ENCODE measurements at places on chromosomes 13 and 19.

DNA sequence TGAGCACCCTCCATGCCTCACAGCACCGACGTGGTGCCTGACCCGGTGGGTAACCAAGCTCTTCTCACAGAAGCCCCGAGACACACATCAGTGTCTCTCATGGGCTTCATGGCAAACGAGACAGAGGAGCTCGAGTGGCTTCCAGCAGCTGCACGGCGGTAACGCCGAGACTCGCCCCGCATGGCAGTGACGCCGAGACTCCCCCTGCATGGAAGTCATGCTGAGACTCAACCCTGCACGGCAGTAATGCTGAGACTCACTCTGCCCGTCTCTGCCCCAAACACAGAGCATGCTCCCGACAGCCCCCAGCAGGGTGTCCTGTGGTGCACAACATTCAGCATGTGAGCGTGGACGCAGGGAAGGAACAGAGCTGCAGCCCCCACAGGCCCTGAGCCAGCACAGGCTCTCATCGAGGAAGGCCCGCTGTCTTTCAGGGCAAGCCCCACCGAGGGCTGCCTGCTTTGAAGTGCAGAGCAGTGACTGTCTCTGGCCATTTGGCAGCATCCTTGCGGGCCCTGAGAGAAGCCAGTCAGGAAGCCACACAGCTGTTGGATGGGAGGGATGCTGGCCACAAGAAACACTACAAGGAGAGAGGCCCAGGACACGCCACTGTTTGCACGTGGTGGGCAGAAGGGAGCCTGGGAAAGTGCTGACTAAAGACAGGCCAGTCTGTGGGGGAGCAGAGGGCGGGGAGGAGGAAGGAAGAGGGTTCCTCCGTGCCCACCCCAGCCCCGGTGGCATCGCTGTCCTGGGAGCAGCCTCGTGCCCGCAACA is 9.5 kb downstream of the GAS6 start:
- DNase-seq: no peak

GRCh38 chr19:51263808-51264207 is 12.9 kb downstream of the SIGLECL1 start:
- no peak for DNase-seq

- DNase-seq: no peak
Measured at GRCh38 chr13:77040076-77040475, 13.1 kb upstream of the FBXL3 start.

DNA sequence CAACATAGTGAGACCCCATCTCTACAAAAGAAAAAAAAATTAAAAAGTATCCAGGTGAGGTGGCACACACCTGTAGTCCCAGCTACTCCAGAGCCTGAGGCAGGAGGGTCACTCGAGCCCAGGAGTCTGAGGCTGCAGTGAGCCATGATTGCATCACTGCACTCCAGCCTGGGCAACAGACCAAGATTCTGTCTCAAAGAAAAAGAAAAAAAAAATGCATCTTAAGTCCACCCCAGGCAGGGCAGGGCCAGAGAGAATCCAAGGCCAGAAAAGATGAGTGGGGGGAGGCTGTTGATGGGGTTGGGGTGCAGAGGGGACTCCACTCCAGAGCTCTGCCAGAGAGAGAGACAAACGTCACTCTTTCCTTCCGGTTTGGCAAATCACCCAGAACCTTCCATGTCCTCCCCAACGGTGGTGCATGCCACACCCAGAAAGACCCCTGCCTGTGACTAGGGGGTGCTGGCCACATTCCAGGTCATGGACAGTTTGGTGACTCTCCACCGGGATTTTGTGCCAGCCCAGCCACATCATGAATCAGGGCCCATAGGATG is 431 bp downstream of the FUT3 start:
- DNase-seq: no peak

GRCh38 chr19:10968527-10969135 is 7.8 kb downstream of the SMARCA4 start:
- DNase-seq: no peak

- DNase-seq: no peak
Measured at GRCh38 chr13:54573186-54573585, 1544.6 kb downstream of the OLFM4 start.

- DNase-seq: no peak
Measured at GRCh38 chr19:5193192-5193591, 147.4 kb downstream of the PTPRS start.

DNA sequence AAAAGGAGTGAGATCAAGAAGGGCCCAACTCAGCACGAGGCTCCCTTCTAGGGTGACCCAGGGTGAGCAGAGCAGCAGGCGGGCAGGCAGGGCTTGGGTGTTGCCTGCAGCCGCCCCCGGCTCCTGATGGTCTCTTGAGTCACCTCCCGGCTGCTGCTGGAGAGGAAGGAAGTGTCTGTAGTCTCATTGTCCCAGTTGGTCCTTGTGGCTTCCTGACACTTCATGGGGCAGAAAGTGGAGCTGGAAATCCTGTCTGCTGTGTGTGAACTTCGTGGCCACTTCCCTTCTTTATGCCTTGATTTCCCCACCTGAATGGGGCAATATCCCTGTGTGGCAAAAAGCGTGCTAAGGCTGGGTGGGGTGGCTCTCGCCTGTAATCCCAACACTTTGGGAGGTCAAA is 2.5 kb downstream of the MAP1S start:
- no peak for DNase-seq

DNA sequence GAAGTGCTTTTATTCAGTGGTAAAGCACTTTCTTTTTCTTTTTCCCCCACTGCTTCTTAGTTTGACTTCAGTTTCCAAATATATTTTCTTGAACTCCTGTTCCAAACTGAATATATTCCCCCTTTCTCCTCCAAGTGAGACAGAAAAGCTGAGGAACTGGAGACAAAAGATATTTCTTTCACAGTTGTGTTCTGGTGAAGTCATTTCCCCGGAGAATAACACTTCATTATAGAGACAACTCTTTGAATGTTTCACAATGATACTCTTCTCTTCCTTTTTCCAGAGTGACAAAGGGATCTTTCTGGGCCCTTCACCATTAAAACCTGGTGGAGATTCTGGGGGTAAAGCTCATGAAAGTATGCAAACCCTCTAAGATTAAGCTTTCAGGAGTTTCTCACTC is 860.8 kb upstream of the SLITRK5 start:
- DNase-seq: no peak

DNA sequence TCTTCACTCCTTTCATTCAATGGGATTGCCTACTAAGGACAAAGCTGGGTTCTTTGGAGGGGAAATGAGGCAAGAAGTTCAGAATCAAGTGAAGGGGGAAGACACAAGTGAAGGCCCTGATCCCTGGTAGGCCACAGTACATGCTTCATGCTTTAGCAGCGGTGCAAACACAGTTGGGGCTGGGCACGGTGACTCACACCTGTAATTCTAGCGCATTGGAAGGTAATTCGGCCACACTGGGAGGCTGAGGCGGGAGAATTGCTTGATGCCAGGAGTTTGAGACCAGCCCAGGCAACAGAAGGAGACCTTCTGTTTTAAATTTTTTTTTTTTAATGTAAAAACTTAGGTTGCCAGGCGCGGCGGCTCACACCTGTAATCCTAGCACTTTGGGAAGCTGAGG is 23.4 kb upstream of the GATAD2A start:
- no peak for DNase-seq

GRCh38 chr19:30717381-30717780 is 345.2 kb downstream of the ZNF536 start:
- no peak for DNase-seq

DNA sequence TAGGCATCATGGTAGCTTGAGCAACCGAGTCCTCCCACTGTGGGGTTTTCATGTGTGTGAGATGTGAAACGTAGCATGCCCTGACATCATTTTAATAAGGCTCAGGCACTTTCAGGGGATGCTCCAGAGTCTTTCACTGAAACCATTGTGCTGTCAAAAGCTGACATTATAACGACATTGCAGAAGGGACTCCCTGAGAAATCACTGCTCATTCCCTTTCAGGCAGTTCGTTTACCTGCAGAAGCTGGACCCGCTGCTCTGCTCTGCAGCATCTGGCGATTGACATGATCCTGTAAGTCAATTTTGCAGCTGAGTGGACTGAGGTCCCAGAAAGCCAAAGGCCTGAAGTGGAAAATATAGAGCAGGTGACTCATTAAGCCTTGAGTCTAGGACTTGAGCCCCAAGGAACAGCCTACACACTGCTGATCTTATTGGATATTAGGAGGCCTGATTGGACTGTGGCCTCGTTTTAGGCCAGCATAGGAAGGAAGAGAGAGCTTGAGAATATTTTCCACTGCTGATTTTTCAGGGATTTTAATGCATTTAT is 54.0 kb upstream of the CNMD start:
- DNase-seq: no peak

DNA sequence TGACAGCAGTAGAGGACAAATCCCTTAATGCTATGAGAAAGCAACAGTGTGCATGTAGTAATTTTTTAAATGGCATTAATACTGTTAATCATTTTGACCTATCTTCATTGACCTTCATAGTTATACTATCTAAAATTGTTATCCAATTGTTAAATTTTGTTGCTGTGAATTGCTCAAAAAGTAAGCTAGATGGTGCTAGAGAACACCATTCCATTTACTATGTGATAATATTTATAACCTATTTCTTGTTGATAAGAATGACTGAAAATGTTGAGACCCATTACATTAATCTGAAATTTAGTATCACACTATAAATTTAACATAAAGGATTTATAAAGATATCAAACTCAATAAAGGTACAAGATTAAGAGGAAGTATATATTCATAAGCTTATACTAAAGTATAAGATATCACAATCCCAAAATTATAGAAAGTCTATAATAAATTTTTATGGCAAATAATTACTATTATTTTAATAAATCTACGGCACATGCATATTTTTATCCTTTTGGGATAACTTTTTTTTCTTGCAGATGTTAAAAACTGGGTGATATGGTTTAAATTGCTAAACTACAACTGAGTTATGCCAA is 1573.3 kb downstream of the PCDH9 start:
- DNase-seq: no peak

DNA sequence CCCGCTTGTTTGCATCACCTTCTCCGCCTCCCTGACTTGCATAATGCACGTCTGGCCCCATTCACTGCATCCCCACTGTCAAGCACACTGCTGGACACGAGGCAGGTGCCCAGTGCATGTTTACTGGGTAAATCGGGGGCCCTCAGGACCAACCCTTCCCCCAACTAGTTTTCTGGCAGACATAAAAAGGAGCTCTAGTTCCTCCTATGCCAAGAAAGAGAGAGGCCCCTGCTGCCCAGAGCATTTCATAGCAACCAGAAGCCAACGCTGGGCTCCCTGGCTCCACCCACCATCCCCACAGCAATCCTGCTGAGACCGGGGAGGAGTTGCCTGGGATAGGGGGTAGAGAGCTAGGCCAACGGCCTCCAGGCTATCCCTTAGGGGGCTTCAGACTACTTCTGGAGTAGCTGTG is 23.2 kb downstream of the ANKRD27 start:
- DNase-seq: no peak

- no peak for DNase-seq
Measured at GRCh38 chr19:15422296-15423075, 3.7 kb upstream of the AKAP8L start.
